ENCODE measurements at places on chromosomes 12 and 14.

GRCh38 chr12:107662484-107662883, 23.1 kb upstream of the PWP1 start:
- DNase-seq, result no peak

- peak; percentile 44 for DNase-seq
These were observed 511 bp downstream of the ANO6 start for GRCh38 chr12:45216230-45216982.

DNA sequence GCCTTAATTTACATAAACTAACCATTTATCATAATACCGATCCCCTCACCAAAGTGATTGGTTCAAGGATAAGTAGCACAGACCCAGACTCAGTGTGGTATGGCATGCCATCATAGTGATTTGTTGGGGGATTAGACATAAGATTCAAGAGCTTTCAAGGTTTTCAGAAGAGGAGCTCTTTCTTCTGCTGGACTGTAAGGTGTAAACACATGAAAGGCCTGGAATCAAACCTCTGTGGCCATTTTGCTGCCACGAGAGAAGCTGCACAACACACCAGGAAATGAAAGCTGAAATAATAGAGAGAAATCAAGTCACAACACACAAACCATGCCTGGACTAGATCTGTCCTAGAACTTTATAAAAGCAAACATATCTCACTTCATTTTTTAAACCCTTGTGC, 30.8 kb downstream of the BTG1 start:
- no peak for DNase-seq

DNA sequence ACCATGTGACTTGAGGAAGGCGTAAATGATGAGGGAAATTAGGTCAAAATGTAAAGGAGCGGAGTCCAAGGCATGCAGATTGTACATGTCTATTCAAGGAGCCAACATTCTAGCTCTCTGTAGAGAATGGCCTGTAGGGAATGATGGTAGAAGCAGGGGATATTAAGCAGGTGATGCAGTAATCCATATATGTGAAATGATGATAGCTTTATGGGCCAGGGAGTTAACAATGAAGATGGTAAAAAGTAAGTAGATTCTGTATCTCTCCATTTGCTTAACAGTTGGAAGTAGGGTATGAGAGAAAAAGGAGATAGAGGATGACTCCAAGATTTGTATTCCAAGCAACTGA, 33.4 kb downstream of the ARHGAP5 start:
- no peak for DNase-seq

DNA sequence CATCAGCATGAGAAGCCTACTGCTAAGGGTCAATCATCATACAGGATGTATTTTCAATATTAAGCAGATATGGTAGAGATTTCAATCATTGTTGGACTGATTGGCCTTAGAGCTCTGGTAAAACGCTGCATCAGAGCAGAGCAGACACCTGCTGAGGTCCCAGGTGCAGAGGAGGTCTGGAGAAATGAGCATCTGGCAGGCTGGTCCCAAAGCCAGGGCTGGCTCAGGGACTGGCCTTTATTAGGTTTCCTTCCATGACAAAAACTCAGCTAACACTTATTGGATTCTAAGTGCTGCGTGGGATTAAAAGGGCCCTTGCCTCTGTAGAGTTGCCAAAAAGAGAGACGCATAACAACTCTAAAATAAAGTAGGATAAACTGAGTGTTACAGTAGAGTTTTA, 29.7 kb downstream of the AKAP6 start:
- DNase-seq, result no peak

DNA sequence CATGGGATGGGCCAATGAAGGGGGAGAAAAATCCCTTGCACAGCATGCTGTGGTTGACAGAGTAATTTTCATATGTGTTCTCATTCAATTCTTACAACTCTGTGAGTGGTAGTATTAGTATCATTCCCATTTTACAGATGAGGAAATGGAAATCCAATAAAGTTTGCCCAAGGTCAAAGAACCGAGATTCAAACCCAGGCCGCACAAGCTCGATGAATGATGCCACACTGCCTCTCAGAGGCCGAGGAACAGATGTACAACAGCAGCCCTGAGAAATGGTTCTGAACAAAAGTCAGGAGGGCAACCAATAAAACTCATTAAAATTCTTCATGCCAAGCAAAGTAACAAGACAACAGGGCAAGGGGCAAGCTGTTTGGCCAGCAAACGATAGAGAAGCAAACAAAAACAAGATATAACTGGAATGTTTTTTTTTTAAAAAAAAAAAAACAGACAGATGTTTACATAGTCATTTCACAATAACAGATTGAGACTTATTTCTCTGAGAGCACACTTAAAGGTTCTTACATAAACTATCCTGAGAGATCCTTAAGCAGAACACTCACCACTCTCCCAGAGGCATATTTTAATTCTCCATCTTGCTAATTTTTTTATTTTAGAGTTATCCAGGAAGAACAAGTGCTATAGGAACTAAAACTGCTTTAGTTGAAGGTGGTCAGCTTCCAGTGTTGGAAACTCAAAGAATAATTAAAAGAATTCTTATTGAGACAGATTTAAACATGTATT, 85.8 kb downstream of the EXOC5 start:
- DNase-seq, result no peak

GRCh38 chr12:103780992-103781391, 60.0 kb downstream of the NT5DC3 start:
- DNase-seq, result no peak

DNA sequence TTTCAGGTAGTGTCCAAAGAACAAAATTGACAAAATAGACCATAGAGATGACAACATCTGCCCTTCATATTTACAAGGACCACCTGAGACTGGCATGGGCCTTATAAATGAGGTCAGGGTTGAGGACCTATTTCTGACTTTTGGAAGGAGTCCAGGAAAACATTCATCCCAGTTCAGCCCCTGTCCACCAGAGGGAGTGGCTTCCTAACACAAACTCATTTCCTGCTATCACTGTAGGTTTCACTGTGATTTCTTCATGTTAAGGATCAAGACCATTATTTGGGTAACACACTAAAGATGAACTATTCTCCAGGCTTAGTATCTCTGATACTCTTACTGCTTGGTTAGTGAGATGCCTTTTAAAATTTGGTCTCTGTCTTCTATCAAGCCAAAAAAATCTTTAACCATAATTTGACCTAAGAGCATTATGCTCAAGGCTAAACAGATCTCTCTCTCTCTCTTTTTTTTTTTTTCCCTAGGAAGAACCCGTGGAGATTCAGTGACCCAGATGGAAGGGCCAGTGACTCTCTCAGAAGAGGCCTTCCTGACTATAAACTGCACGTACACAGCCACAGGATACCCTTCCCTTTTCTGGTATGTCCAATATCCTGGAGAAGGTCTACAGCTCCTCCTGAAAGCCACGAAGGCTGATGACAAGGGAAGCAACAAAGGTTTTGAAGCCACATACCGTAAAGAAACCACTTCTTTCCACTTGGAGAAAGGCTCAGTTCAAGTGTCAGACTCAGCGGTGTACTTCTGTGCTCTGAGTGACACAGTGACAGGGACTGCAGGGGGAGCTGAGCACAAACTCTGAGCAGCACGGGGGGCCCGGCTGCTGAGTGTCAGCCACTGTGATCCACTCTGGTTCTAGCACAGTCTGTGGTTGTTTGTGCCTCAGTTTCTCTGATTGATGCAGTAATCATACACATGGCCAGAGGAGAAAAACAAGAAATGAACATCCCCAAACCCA, 267.6 kb upstream of the OR4E1 start:
- no peak for DNase-seq

DNA sequence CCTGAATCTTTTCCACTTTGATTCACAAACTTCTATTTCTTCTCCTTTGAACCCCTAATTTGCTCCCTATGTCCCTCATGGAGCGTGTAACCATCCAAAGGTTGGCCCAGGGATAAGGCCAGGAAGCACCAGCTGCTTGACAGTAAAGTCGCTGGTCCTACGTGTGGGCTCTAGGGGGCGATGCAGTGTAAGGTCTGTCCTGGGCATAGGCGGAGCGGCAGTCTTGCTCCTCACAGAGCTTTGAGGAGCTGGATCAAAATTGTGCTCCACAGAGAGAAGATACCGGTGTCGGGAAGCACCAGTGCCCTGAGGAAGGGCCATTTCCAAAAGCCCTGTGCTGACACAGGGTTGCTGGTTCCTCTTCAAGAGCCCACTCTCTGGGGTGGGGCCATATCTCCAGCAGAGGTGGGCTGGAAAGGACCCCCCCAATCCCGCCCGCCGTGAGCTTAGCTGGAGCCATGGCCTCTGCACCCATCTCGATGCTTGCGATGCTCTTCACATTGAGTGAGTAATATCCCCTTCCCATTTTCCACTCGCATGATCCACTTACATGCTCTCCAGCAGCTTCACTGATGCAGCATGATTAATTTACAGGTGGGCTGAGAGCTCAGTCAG, 49.9 kb upstream of the OR4E1 start:
- no peak for DNase-seq

- no peak for DNase-seq
These were observed 2.6 kb downstream of the EGLN3 start for GRCh38 chr14:33948145-33948868.

DNA sequence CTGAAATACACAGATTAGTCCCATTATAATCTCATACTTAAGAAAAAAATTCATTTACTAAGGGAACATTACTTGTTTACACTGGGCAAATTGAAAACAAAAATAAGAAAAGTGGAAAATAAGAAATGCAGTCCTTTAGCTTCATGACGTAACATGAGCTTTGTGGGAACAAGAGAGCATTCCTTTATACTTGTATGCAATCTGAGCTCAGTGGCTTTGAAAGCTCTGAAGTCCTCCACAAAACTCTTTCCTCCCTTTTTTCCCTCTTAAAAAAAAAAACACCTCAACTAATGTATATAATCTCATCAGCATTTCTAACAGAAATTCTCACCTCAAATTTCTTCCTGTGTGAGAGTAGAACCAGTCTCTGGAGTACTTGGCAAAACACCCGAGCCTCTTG, 76.9 kb upstream of the OTX2 start:
- DNase-seq, result no peak

GRCh38 chr12:12331896-12332295, 18.1 kb downstream of the MANSC1 start:
- no peak for DNase-seq

- no peak for DNase-seq
These were observed 22.3 kb downstream of the DHRS4L2 start for GRCh38 chr14:24011051-24011450.

DNA sequence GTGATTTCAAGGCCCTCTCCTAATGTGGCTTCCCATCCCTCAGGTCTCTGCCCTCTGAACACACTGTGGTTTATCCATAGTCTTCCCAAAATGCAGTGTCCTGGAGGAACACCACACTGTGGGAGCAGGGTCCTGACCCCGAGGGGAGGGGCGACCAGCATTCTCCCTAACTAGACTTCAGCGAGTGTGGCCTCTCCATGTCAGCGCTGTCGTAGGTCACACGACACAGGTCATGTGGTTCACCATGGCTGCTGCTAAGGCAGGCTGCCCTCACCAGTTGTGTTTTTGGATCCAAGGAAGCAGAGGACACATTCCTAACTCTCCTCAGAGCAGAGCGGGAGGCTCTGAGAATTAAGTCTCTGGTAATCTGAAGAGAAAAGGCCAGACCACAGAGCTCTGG, 50.5 kb downstream of the SSH1 start:
- DNase-seq, result no peak

DNA sequence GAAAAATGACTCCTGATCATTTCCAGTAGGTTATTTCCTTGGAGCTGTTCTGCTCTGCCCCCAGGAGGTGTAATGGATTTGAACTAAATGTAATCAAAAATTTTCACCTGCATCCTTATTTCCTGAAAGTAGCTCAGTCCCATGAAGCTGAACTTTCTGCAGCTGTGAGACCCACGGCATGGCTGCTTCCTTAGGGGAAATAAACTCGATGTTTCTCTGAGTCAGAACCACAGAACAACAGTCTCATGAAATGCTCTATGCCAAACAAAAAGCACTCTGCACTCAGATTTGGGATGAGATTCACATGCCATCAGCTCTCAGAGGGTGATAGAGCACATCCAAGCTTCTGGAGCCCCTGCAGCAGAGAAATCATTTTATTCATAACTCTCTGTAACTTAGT, 224.1 kb upstream of the PLEKHG7 start:
- DNase-seq, result no peak

GRCh38 chr14:49851813-49852212, 775 bp downstream of the NEMF start:
- DNase-seq, result no peak

- DNase-seq, result no peak
These were observed 285.3 kb upstream of the CRY1 start for GRCh38 chr12:107378609-107379008.

DNA sequence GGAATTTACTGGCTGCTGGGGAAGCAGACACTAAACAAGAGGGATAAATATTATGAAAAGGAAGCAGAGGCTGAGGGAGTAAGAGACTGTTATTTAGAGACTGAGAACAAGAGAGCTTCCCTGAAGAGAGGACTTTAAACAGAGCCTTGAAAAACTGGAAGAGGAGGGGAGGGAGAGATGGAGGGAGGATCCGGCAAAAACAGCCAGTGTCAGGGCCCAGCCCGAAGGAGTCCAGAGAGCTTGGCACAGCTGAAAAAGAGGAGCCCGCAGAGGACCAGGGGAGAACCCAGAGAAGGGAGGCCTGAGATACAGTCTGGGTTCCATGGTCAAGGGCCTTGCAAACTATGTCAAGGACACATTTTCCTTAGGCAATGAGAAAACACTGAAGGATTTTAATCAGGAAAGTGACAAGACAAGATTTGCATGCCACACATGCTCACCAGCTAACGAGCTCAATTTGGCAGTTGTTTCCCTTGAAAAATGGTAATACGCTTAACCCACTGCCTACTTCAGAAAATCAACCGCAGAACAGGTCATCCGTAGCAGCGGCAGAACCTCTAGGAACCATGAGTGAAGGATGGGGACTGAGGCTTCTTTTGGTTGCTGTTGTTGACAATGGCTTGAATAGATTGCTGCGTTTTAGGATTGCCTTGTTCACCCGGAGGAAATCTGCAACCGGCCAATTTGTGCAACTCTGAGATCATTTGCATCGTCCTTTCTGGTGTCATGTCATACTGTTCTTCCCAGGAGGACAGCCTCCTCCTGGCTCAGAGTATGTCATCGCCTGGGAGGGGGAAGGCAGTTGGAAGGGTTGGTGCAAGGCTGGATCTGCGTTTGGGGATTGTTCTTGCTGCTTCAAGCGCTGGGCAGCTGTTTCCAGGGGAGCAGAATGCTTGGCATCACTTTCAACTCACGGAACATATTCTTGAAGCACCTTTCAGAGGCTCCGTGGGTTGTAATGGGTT, 108.2 kb downstream of the PRMT8 start:
- no peak for DNase-seq

DNA sequence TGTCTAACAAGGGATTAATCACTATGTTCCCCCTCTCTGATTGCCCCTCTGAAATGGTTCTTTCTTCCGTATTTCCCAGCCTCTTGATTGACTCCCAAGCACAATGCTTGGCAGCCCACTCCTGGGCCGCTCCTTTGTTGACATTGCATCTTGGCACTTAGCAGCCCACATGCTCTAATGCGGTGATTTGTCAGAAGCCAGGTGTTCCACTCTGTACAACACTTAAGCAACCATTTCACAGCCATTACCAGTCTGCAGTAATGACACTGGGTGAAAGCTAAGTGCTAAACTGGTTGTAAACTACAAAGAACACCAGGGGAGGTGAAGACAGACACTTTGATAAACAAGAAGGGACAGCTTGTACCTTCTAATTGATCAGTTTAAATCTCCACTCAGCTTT, 353.5 kb downstream of the TMEM132D start:
- no peak for DNase-seq
